ENCODE measurements at places on chromosomes 12 and 14. TPM values are rescaled to one million over a fixed set of nuclear protein-coding genes. Genes with fewer than 3 reads are reported as not detected.

RFLNA gene
- not detected for total RNA-seq

BIN2 gene
- total RNA-seq: not detected

NOXRED1 gene
- 0.24 TPM for total RNA-seq

NPFF gene
- 0.51 TPM for total RNA-seq

STXBP6 gene
- 35.3 TPM for total RNA-seq

LGR5 gene
- 37.0 TPM for total RNA-seq

COL2A1 gene
- total RNA-seq: 9.2 TPM

SERPINA9 gene
- total RNA-seq: not detected

VRTN gene
- not detected for total RNA-seq

SLC10A1 gene
- total RNA-seq: not detected

CCDC198 gene
- 0.69 TPM for total RNA-seq

SLC15A4 gene
- total RNA-seq: 17.3 TPM

IGFBP6 gene
- total RNA-seq: 2.1 TPM

CCDC196 gene
- total RNA-seq: not detected

C14orf132 gene
- 0.15 TPM for total RNA-seq

AKAP6 gene
- total RNA-seq: 0.84 TPM

MGP gene
- not detected for total RNA-seq

TMEM63C gene
- 0.27 TPM for total RNA-seq

ZDHHC22 gene
- total RNA-seq: not detected

TSPAN9 gene
- total RNA-seq: 11.6 TPM

RBP5 gene
- total RNA-seq: 19.8 TPM

CLEC4A gene
- not detected for total RNA-seq

NOVA1 gene
- 0.13 TPM for total RNA-seq

ESR2 gene
- total RNA-seq: 0.04 TPM

CYP46A1 gene
- total RNA-seq: not detected

HSPB8 gene
- 0.49 TPM for total RNA-seq

NID2 gene
- not detected for total RNA-seq

E2F7 gene
- total RNA-seq: 9.1 TPM

PROX2 gene
- not detected for total RNA-seq

PRICKLE1 gene
- total RNA-seq: not detected

PRH2 gene
- total RNA-seq: not detected

ZC2HC1C gene
- total RNA-seq: 3.3 TPM

TSPAN19 gene
- not detected for total RNA-seq

SNRPF gene
- 77.2 TPM for total RNA-seq

USP44 gene
- total RNA-seq: 0.11 TPM

ZNF26 gene
- total RNA-seq: 6.5 TPM

IL22 gene
- total RNA-seq: not detected

GLIPR1L2 gene
- not detected for total RNA-seq

Data from HepG2 (cell line).